Calu3 (cell line): ENCODE measurements at places on chromosomes 7 and 10. TPM values are rescaled to one million over a fixed set of nuclear protein-coding genes. Genes with fewer than 3 reads are reported as not detected.

The PAX4 gene
- not detected in 2 replicates for total RNA-seq

- no peak for DNase-seq
These were observed 200.4 kb downstream of the FAM107B start for GRCh38 chr10:14574291-14574690.

DNA sequence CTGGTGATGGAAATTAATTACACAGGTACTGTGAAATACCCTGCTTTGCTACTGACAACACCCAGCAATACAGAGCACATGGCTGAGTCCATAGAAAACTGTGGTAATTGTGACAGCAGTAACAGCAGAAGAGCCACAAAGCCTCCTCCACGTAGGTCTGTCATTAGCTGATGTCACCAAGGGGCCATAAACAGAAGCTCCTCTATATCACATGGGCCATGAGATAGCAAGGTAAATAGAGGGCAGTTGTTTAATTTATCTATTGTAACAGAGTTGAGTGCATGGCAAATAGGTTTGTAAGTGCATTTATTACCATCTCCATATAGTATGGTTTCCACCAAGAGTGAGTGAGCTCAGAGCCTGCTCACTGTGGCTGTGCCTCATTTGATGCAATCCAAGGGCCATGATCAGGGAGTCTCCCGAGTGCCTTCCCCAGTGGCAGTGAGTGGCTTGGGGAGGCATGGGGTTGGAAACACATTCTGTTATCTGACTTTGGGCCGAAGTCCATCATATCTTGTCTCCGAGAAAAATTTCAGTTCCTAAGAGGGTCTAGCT lies 281.2 kb downstream of the SKAP2 start:
- no peak for DNase-seq

- no peak for DNase-seq
These were observed 70.0 kb upstream of the HGF start for GRCh38 chr7:81839708-81840369.

DNA sequence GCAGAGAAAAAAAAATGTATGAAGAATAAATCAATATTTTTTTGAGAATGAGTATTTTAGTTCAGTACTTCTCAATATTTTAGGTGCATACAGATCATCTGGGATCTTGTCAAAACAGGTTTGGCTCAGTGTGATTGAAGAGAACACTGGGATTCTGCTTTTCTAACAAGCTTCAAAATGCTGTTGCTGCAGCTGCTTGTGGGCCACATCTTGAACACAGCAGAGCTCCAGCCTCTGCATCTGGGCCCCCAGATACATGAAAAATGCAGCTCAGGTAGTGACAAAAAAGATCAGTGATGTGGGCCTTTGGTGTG lies 1177.1 kb upstream of the C7orf33 start:
- no peak for DNase-seq

DNA sequence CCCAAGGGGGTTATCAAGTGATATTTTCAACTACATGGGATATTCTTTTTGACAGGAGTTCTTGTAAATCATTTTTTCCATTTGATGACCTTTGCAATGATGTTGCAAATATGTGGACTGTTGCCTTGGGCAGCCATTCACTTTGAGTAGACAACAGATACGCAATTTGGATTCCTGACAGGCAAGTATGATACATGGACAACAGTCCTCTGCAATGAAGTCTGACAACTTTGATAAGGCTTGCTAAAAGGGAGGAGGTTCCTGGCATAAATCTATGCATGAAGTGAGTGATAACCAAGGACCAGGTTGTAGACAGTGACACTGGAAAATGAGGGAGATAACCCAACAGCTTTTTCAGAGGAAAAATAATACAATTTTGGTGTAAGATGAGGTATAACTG lies 17.7 kb downstream of the LRRD1 start:
- DNase-seq = no peak
